ENCODE measurements at places on chromosomes 4 and X.

GRCh38 chrX:46634577-46634976 is 61.0 kb downstream of the CHST7 start:
- no peak for DNase-seq

DNA sequence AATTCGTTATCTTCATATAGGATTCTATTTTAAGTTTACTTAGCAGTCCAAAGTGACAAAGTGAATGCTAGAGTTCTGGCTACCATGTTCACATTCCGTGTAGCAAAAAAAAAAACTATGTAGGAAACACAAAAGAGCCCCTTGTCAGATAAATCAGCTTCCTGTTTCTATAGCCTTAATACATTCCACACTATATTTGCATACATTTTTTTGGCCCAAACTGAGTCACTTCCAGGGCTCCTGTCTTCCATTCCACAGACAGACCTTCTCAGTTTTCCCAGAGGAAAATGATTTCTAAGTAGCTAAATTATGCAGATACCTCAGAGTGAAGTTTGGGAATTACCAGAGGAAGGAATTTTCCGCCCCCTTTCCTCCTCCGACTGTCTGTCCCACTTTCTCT is 841.9 kb upstream of the HS3ST1 start:
- DNase-seq, result no peak

DNA sequence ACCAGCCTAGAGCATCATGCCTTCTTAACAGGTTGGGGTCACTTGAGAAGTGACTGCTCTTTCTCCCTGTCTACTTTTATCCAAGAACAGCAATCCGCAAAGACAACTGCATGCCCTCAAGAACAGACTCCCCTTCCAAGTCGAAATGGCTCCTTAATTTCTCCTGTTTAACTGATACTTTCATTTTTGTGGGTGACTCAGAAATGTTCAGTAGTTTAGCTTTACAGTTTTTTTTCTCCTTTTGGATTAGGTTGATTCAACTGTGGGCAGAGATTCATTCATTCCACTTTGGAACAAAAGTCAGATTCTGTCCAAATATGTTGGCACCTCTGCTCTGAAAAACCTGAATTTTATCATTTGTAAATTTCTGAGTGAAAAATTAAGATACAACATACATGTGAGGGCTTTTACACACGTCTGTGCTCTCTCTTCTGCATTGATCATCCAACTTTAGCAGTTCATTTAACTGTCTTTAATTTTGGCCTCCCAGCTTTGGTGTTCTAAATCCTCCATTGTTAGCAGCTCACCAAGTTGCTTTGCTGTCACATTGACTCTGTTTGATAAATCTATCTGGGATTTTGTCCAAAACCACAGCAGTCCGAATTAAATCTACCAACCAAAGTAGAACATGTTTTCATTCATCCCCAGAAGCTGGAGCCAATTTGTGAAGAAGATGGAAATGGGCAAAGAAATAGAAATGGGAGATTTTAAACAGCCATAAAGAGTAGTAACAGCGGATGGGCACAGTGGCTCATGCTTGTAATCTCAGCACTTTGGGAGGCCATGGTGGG is 50.0 kb downstream of the HOPX start:
- DNase-seq, result no peak

- DNase-seq, result no peak
These were observed 22.1 kb upstream of the TRIM60 start for GRCh38 chr4:165009493-165010227.

- no peak for DNase-seq
These were observed 32.0 kb upstream of the TENT5D start for GRCh38 chrX:80388206-80388605.

- no peak for DNase-seq
These were observed 276.7 kb downstream of the DCTD start for GRCh38 chr4:182640491-182640890.

DNA sequence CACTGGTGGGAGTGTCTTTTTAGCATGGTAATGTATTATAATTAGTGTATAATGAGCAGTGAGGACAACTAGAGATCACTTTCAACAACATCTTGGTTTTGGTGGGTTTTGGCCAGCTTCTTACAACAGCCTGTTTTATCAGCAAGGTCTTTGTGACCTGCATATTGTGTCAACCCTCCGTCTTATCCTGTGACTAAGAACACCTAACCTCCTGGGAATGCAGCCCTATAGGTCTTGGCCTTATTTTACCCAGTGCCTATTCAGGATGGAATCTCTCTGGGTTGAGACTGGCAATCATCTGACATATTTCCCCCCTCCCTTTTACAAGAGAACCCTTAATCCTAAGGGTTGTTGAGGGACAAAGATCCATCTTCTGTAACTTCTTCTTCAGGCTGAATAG is 21.9 kb upstream of the ADH4 start:
- no peak for DNase-seq
